NCI-H1436 treated with DMSO at 0.1 percent for 48 hours (cell line): ENCODE measurements at places on chromosomes 12 and 14.
A peak's percentile ranks its signal among the peaks of the same experiment; 100 is the strongest.

- no peak for DNase-seq
Measured at GRCh38 chr14:91256661-91257060, 12.2 kb upstream of the GPR68 start.

- DNase-seq = no peak
Measured at GRCh38 chr14:57884175-57884574, 18.3 kb upstream of the SLC35F4 start.

GRCh38 chr14:76123426-76124225 is 28.1 kb upstream of the GPATCH2L start:
- no peak for DNase-seq

- DNase-seq = no peak
Measured at GRCh38 chr14:99688210-99688581, 4.1 kb downstream of the CYP46A1 start.

DNA sequence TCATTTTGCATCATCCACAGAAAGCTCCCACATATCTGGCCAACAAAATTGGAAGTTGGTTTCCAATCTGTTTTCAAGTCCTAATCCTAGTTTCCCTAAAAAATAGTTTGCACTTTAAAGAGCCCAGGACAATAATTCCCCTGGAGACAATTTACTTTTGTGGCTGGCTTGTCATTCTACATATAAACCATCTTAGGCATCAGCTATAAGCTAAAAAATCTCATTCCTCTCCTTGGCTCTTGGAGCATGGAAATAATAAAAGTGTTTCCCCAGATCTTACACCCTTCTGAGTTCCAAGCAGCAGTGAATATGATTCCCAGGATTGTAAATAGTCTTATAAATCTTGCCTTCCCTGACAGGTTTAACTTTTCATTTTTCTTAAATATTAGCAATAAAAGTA is 89.1 kb upstream of the NUDT4 start:
- DNase-seq = no peak

DNA sequence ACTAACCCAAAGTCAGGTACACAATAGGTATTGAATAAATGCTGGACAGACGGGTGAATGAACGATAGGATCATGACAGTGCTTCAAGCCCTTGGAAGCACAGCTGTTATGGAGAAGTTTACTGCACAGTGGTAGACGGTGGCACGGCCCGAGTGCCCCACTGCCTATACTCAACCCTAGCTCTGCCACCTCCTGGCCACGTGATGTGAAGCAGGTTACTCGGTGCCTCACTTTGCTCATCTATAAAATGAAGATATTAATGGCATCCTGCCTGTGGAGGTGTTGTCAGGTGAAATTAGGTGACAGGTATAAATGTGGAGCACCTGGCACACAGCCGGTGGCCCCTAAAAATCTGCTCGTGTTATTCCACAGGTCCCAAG is 5.8 kb downstream of the ASB2 start:
- no peak for DNase-seq

DNA sequence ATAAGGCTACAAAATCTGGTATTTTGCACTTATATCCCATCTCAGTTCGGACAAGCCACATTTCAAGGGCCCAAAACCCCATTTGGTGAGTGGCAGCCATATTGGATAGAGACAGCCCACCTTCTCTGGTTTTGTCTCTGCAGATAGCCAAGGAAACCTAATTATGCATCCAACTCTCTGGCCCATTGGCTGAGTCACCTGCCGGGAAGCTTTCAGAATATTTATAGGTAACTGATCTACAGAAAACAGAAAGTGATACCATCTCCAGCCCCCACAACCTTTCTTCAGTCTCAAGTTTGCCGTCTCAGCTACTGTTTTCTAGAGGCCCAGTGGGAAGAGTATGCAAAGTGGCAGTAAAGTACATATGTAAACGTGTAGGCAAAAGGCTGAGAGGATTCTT is 33.7 kb upstream of the PPP1CC start:
- DNase-seq = no peak

- no peak for DNase-seq
Measured at GRCh38 chr14:93970965-93971634, 5.3 kb downstream of the ASB2 start.

DNA sequence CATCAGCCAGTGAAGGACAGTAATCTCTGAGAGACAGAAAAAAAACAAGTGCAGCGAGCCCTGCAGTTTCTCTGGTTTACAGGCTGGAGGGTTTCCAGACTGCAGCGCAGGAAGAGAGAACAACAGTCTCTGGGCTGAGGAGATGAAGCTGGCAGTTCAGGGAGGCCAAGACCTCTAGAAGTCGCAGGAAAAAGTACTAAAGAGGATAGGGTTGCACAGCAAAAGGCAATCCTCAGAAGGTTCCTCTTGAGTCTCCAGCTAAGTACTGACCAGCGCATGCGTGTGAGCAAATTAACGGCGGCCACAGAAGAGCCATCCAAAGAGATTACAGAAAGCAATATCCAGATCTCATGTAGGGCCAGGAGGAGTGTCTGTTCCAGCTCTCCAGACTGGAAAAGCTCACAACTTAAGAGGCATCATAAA is 12.2 kb upstream of the CCDC60 start:
- DNase-seq = no peak

- no peak for DNase-seq
Measured at GRCh38 chr12:99435095-99435791, 212.3 kb upstream of the GARIN6 start.

DNA sequence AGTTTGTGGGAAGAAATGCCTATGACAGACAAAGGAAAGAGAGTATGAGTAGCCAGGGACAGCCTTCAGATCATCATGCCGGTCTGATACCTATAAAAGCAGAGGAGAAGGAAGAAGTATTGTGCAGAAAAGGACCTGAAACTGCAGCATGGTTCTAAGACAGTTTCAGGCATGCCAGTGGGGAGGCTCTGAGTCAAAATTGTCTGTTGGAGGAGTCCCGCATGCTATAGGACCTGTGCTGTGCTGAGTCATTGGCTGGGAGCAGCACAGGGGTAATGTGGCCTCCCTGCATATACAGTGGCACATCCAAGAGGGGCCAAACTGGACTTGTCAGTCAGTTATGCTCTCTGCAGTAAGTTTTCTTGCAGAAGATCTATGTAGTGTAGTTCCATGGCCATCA is 40.7 kb downstream of the NEUROD4 start:
- DNase-seq = no peak

GRCh38 chr14:73176685-73177084 is 40.4 kb downstream of the PSEN1 start:
- no peak for DNase-seq

DNA sequence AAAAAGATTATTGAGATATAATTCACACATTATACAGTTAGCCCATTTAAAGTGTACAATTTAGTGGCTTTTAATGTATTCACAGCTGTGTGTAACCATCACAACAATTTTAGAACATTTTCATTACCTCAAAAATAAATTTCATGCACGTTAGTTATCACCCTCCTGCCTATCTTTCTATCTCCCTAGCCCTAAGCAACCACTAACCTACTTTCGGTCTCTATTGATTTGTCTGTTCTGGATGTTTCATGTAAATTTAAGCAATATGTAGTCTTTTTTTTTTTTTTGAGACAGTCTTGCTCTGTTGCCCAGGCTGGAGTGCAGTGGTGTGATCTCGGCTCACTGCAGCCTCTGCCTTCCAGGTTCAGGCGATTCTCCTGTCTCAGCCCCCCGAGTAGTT is 439.4 kb downstream of the PCNX1 start:
- no peak for DNase-seq

- no peak for DNase-seq
Measured at GRCh38 chr12:26044007-26044394, 80.8 kb downstream of the BHLHE41 start.

- no peak for DNase-seq
Measured at GRCh38 chr12:92147491-92147890, 1.8 kb upstream of the BTG1 start.

DNA sequence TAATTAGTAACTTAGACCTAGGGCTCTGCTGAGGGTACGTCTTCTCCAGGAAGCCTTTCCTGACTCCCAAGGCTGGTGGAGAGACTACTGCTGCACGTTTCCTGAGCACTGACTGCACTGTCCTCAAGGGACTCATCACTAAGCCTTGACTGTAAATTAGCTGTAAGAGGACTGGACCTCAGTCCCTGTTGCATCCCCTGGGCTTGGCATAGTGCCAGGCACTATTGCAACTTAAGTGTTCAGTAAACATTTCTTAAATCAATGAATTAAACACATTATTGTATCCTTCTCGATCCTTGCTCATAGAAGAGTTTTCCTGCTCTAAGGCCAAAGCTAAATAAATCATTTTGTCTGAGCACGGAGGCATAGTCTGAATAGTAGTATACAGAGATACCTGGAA is 31.9 kb upstream of the IFNG-AS1 start:
- peak; percentile 45 for DNase-seq

GRCh38 chr12:114700392-114701103 is 16.6 kb upstream of the TBX3 start:
- no peak for DNase-seq

GRCh38 chr12:96219700-96220206 is 25.6 kb downstream of the ELK3 start:
- no peak for DNase-seq

- no peak for DNase-seq
Measured at GRCh38 chr12:121560392-121561008, 20.3 kb downstream of the KDM2B start.
